AML-193 (cell line): ENCODE measurements at places on chromosomes 4 and X.

DNA sequence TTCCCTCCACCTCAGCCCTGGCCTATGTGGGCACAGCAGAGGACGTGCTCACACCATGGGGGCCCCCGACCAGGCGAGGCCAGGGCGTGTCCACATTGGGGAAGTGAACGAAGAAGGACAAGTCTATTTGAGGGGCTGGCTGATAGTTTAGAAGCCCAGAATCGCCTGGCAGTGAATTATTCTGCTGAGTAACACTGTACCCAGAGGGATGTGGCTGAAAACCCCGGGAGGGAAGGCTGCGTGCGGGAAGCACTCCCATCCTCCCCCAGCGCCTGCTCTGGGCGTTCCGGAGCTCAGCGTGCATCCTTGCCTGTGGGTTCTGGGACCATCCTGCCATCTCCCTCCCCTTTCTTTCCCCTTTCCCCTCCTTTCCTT is 66.6 kb downstream of the TRMT44 start:
- no peak for DNase-seq

DNA sequence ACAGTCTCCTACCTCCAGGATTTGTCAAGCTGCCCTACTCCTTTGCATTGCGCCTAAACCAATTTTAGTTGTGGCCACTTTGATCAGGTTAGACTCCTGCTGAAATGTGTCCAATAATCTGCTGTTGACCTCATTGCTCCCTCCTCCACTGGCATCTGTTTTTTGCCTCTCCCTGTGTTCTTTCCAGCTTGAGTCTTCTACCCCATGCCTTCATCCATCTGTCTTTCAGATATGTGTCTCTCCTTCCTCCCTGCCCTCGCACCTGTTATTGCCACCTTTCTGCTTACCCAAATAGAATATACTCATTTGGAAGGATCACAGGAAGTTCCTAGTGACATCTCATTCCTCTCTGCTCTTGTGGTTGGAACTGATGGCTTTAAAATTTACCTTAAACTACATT is 366.6 kb upstream of the CLNK start:
- no peak for DNase-seq

GRCh38 chr4:71992571-71993312 is 39.1 kb upstream of the NPFFR2 start:
- DNase-seq, result no peak

GRCh38 chrX:47185241-47185640 is 8.4 kb upstream of the UBA1 start:
- DNase-seq, result no peak

DNA sequence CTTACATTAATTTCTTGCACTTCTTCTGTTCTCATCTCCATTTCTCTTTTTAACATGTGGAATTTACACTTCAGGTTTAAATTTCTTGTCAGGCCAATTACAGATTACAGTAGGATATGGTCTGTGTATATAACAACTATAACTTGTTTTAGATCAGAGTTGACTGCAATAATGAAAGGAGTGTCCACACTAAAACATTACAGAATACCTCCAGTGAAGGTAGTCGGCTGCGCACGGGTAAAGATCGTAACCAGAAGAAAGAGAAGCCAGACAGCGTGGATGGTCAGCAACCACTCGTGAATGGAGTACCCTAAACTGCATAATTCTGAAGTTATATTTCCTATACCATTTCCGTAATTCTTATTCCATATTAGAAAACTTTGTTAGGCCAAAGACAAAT is 32.6 kb upstream of the FMR1NB start:
- DNase-seq, result no peak

DNA sequence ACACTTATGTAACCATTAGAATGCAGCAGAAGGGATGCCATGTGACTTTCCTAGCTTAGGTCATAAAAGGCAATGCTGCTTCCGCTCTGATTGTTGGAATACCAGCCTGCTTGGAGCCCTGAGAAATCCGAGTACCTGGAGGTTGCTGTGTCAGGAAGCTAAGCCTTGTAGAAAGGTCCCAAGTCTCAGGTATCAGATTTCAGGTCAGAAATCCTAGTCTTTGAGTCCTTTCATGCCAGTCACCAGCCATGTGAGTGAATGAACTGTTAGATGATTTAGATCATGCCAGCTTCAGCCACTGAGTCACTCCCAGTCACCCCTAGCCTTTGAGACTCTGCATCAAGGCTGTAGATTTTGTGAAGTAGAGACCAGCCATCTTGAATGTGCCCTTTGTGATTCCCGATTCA is 23.5 kb downstream of the RAP1GDS1 start:
- DNase-seq, result no peak

DNA sequence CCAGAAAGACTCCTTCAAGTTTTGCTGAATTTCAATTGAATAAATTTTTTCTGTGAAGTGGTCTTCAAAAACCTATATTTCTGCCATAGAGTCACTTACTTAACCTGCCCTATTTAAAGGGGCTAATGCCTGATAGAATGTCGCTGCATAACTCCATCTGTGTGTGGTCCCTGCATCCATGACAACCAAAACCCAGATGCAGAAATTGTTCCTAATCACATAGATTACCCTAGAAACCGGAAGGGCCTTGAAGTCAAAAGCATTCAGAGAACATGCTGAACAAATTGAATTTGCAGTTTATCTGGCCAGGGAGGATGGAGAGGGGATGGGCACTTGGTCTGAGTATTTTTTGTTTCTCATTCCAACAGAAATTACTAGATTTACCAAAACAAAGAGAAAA is 1.5 kb upstream of the PARM1 start:
- no peak for DNase-seq

- DNase-seq, result no peak
These were observed 100.0 kb upstream of the DIPK2B start for GRCh38 chrX:45300638-45301037.

DNA sequence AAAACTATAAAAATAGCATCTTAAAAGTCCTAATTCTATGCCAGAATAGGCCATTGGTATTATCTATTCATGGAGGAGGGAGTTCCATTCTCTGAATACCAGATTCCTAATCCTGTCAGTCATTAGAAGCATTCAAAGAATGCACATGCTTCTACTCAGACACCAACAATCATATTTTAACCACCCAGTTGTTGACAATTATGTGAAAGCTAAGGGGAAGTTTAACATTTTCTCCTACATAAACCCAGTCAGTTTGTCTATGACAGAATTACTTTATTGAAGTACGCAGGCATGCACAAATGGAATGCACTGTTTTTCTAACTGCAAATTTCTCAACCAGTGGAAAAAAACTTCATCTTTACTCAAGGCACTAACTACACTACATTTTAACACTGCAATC is 69.6 kb upstream of the MTNR1A start:
- no peak for DNase-seq

DNA sequence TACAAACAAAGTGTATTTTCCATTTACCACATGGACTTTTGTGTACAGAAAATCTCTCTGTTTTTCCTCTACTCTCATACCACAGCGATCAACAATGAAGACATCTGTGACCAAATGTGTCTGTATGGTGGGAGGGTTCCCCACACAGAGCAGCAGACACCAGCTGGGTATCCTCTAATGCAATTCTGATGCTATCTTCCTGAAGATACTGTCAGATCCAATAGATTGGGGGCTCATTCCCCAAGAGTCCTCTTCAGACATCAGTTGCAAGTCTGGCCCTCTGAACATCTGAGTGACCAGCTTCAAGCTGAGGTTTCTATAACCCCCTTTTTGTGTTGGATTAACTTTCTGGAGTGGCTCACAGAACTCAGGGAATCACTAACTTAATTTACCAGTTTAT is 659.4 kb downstream of the CCSER1 start:
- no peak for DNase-seq

- DNase-seq, result no peak
These were observed 424 bp downstream of the SATL1 start for GRCh38 chrX:85243155-85243554.

DNA sequence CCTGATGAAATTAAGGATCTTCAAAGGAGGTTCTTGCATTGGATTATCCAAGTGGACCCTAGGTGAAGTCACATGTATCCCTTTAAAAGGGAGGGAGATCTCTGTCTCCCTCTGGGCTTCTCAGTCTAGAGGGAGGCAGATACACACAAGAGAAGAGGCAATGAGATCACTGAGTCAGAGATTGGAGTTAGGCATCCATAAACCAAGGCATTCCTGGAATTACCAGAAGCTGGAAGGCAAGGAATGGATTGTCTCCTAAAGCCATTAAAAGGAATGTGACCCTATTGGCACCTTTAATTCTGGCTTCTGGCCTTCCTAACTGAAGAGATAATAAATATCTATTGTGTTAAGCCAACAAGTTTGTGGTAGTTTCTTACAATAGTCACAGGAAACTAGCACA is 383.2 kb downstream of the PACRGL start:
- DNase-seq, result no peak

GRCh38 chr4:87081826-87082225 is 138.6 kb downstream of the KLHL8 start:
- DNase-seq, result no peak

- DNase-seq, result peak; percentile 5
These were observed 60.9 kb downstream of the UGT8 start for GRCh38 chr4:114659386-114660008.

- no peak for DNase-seq
These were observed 76.2 kb downstream of the PARM1 start for GRCh38 chr4:75009138-75009537.

DNA sequence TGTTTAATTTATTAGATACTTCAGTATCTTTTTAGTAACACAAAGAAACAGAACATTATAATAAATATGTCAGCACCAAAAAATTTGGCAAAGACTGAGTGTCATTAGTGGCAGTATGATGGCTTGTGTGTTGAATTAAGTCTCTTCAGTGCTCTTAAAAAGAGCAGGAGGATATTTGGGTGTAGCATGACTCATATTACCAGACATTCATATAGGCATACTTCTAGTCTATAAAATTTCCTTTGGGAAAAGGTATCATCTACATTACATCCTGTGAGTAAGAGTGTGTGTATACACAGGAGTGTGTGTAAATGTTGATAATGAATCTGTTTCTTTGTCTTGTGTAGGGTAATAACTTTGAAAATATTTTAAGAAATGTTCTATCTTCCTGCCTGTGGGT is 135.7 kb downstream of the CNKSR2 start:
- no peak for DNase-seq

DNA sequence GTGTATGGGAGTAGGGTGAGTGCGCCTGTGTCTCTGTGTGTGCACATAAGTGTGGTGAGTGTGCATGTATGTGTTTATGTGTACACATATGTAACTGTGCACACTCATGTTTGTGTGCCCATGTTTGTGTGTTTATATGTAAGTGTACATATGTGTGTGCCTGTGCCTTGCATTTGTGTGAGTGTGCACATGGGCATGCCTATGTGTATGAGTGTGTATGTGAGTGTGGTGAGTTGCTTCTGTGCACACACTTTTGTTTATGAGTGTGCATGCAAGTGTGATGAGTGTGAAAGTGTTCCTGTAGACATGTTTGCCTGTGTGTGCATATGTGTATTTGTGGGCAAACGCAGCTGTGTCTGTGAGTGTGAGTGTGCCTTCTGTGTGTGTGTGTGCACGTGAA is 7.2 kb downstream of the IL9R start:
- no peak for DNase-seq

DNA sequence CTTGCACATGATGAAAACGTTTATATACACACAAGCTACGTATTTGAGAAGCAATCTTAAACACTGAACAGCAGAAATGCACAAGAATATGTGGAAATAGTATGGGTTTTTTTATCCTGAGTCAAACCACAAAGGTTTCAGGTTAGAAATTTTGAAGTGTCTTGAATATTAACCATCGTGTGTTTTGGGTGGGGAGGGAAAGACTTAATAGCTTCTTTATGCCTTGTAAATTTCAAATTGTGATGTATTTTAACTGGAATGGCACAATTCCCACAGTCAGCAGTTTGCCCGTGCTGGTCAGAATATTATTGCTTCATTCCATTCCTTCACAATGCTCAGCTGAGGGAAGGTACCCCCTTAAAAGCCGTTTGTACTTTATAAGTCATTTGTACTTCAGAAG is 67.4 kb upstream of the WDR1 start:
- DNase-seq, result peak; percentile 23

DNA sequence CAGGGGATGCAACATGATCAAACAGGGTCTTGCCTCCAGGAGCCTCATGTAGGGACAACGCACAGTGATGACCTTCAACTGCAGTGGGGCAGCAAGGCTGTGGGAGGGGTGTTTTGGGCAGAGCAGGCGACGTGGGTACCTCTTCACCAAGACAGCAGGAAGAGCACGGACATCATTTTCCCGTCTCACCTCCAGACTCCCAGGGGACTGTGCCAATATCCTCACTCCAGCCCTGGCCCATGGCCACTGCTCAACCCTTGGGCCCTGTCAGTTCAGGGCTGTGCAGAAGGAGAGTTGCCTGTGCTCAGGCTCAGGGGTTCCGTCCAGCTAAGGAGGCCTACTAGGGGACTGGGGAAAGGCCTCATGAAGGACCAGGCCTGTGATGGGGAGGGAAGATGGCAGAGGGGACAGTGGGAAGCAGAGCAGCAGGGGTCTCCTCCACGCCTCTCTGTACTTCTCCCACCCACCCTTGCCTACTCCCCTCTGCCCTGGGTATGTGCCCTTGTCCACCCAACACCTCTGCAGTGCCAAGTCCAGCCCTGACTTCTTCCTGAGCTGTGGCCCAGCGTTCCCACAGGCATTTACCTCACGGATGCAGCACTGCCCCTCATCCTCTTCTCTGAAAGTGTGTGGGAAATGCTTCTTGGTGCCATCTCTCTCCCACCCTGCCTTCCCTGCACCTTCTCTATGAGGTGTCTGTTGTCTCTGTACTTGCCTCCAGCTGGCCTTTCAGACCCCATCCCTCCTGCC is 1.4 kb downstream of the IL9R start:
- DNase-seq, result no peak

DNA sequence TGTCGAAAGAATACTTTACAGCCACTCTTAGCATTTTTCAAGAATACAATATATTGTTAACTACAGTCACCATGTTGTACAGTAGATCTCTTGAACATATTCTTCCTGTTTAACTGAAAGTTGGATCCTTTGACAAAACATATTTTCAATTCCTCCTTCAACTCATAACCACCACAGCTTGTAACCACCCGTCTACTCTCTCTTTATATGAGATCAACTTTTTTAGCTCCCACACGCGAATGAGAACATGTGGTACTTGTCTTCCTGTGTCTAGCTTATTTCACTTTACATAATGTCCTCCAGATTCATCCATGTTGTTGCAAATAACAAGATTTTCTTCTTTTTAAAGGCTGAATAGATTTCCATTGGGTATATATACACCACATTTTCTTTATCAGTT is 338.3 kb upstream of the IGFBP7 start:
- DNase-seq, result no peak

GRCh38 chr4:140242357-140243277 is 88.6 kb upstream of the MAML3 start:
- peak; percentile 54 for DNase-seq

GRCh38 chr4:19945979-19946380 is 305.7 kb upstream of the SLIT2 start:
- peak; percentile 30 for DNase-seq

DNA sequence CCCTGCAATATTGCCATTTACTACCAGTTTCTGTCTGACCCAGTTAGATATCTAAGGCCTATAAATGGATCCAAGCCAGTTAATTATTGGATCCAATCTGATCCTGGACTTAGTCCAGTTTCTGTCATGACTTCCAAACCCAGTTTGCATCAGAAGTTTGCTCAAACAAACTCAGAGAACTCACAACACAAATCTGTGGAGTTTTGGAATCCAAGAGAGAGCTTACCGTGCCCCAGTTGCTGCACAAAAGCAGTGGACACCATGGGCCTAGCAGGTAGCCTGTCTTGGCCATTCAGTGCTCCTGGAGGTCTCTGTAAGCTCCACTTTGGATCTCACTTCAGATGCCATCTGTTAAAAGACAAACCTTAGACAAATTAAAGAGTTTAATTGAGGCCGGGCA is 174.5 kb downstream of the AASDH start:
- DNase-seq, result no peak

- DNase-seq, result no peak
These were observed 167.9 kb downstream of the CAMK2D start for GRCh38 chr4:113593400-113594230.
